Activated T-cell treated with anti-CD3 and anti-CD28 coated beads, Interleukin-2, amount 50 U/mL, for 1 hour (primary cell): ENCODE measurements at places on chromosomes 4 and X.

GRCh38 chr4:58553031-58553430, 1442.8 kb upstream of the IGFBP7 start:
- no peak for DNase-seq

- DNase-seq: no peak
Measured at GRCh38 chr4:106266201-106266600, 49.8 kb downstream of the TBCK start.

- no peak for DNase-seq
Measured at GRCh38 chrX:68396953-68397352, 36.3 kb downstream of the OPHN1 start.

DNA sequence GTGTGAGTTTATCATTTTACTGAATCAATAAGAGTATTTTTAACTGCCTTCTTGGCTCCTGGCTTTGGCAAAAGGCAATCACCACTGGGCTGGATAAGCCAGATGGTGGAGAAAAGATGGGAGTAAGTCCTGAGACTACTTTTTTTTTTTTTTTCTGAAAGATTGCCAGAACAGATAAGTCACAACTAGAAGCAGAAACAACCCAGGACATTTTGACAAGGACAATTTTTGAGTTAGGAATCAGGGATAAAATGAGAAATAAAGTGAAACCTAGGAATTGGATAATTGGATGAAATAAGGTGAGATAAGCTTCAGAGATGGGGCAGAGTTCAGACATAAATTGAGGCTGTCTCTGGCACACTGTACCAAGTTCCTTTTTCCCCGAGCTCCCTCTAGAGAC, 471.0 kb downstream of the KLHL13 start:
- no peak for DNase-seq

GRCh38 chrX:119516157-119516702, 48.0 kb downstream of the SLC25A5 start:
- peak; percentile 40 for DNase-seq

GRCh38 chr4:74366367-74366911, 1.5 kb downstream of the EREG start:
- DNase-seq: no peak

DNA sequence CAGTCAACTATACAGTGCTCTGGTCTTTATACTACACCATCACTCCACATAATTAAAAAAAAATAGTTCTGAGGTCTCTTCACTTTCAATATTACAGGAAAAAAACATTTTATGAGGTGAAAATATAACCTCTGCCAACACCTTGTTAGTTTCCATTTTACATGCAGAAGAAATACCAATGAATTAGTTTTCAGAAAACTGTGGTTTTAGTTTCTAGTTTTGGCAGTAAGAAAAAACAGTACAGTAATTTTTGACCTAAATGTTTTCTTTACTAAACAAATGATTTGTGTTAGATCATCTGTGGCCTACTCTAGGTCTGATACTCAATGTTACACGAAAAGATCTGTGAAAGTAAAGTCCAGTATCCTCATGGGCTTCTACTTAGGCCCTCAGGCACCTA, 10.0 kb downstream of the SULT1E1 start:
- DNase-seq: no peak

DNA sequence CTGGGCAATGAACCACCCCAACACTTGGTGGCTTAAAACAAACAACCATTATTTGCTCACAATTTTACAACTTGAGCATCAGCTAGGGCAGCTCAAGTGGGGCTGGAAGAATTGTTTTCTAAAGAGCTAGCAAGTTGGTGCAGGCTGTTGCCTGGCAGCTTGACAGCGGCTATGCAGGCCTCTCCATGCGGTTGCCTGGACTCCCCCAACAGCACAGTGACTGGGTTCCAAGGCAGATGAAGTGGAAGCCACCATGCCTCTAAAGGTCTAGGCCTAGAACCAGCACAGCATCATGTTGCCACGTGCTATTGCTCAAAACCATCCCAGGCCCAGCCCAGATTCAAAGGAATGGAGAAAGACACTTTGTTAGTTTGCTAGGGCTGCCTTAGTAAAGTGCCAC, 114.8 kb downstream of the BCOR start:
- no peak for DNase-seq

- no peak for DNase-seq
Measured at GRCh38 chr4:96952610-96953009, 1112.7 kb downstream of the PDHA2 start.

DNA sequence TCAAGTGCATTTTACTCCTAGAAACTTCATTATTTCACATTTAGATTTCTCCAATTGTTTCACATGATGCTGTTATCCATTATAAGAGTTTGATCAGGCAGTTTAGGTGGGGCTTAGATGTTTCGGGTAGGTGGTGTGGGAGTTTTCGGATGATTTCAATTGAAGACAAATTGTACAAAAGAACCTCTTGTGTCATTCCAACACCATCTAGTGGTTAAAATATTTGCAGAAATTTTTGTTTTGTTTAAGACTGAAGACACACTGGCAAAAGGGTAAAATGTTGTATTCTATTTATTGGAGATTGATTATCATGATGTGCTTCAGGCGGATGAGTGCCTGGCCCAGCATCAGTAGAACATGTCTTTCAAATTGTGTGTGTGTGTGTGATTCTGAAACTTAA, 212.7 kb downstream of the SH3BGRL start:
- no peak for DNase-seq

- DNase-seq: no peak
Measured at GRCh38 chr4:139050446-139050845, 34.9 kb downstream of the NOCT start.

DNA sequence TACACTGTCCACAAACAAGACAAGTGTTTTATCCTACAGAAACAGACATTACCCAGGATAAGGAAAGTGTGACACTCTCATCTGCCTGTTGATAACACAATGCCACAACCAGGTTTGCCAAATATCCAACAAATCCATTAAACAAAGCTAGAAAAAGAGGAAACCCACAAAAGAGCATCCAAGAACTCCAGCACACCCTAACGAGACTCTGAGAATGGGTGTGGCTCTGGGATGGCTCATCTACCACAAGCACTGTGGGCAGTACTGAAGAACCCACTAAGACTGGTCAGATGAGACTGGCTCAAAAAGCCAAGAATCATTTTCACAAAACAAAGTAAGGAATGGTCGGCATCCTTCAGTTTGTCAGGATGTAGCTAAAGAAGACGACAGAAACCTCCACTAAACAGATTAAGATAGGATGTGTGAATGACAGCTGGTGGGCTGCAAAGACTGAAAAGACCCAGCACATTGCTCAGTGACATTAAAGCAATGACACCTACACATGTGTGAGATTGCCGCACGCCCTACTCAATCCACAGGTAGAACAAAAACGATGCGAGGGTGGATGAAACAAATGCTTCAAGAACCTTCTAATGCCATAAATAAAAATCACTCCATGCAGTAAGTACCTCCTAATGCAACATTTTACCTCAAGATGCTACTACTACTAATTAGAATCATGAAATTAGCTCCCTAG, 14.7 kb downstream of the ATP8A1 start:
- DNase-seq: no peak

- no peak for DNase-seq
Measured at GRCh38 chrX:39507617-39508299, 590.0 kb downstream of the BCOR start.

- no peak for DNase-seq
Measured at GRCh38 chr4:79082997-79083396, 143.8 kb upstream of the PAQR3 start.

- DNase-seq: no peak
Measured at GRCh38 chr4:89404530-89404929, 96.9 kb upstream of the GPRIN3 start.

GRCh38 chr4:153514001-153514526, 47.9 kb downstream of the TMEM131L start:
- DNase-seq: no peak

GRCh38 chr4:134505511-134505910, 303.9 kb upstream of the PABPC4L start:
- DNase-seq: no peak

DNA sequence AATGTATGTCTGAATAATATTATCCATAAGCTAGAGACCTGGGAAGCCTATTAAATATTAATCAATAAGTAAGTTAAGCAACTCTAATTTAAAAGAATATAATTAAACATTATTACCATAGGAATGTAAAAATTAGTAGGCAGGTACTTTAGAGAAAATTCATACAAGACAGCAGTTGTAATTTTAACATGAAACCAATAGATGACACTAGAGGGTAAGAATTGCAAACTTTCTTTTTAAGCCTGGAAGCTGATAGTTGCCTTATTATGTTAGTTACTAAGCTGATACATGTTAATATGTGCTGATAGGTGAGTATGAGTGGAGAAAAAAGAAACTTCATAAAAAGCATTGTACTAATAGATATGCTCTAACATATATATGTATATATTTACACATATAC, 1157.4 kb downstream of the FAM133A start:
- no peak for DNase-seq

- no peak for DNase-seq
Measured at GRCh38 chr4:75513526-75514130, 575 bp downstream of the RCHY1 start.

DNA sequence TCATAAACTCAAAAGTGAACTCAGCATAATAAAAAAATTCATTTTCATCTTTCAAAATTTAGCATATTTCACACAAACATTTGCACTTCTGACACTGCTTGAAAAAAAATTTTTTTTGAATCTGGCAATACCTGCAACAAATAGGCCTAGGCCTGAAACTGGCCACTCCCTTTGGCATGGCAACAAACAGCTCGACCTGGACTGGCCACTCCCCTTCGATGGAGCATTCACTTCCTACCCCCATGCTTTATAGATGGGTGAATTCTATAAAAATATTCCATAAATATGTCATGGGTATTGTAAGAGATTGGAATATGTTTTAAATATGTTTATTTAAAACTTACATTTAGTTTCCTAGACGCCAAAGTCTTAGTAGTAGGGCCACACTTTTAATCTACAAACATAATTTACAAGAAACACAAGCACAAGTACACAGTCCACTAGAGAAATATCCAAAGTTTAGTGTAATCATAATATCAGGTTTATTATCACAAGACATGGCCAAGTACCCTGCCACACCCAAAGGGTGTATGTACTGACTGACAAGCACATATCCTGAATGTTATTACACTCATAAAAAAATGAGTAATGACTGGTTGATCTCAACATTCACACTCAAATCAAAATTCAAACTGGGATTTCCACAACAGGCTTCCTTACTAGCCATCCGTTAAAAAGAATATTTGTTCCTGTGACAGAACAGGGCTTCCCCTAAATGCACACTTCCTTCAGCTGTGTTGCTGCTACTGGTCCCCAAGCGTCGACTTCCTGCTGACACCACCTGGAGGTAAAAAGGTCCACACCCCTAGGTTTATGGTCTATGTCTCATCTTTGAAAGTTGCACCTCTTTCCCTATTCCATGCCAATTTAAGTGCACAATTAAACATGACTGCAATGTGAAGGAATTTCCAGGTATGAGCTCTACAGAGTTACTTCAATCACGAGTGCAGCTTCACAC, 271.5 kb downstream of the NR3C2 start:
- DNase-seq: no peak

DNA sequence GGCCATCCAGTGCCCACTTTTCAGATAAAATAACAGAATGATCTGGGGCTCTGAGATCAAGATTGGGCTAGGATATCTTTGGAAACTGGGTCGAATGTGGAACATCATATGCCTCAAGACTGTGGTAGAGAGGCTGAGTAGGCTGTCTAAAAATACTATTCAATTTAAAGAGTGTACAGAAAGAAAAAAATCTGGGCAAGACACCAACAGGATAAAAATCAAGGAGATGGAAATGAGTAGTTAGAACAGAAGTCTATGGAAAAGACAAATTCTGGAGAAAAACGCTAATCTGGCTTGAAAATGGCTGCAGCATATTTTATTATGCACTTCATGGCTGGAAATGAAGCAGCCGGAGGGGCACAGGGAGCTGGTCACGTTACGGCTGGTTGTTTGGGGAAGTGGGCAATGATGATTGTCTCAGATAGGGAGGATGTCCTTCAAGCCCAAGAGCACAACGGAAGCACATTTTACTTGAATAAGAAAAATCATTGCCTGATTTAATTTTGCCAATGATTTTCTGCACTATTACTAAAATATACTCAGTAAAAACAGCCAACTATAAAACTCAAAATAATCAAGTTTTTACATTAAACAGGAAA, 27.1 kb upstream of the MAPK10 start:
- DNase-seq: no peak

- DNase-seq: no peak
Measured at GRCh38 chr4:102478186-102478585, 23.0 kb upstream of the NFKB1 start.

DNA sequence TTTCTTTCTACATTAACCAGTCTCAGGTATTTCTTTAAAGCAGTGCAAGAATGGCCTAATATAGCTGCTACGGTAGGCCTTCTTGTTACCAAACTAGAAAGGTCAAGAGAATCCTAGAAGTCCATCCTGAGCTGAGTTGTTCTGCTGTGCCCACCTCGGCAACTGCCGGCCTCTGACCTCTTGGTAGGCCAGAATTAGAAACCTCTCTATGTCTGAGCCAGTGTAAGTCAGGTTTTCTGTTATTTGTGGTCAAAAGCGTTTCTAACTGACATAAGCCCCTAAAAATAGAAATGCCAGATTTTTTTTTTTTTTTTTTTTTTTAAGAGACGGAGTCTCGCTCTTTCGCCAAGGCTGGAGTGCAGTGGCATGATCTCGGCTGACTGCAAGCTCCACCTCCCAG, 43.1 kb downstream of the SOWAHB start:
- no peak for DNase-seq

GRCh38 chr4:98468709-98469108, 189.7 kb downstream of the TSPAN5 start:
- no peak for DNase-seq

GRCh38 chrX:15737190-15737958, 696 bp upstream of the CA5B start:
- DNase-seq: no peak

- no peak for DNase-seq
Measured at GRCh38 chrX:151725338-151725614, 9.3 kb upstream of the CNGA2 start.
